MG63 (cell line): ENCODE measurements at places on chromosomes 12 and 14. TPM values are rescaled to one million over a fixed set of nuclear protein-coding genes. Genes with fewer than 3 reads are reported as not detected.

PTPRO gene
- 0.15 and 1.3 TPM in 2 replicates for total RNA-seq

WSCD2 gene
- total RNA-seq, result not detected in 2 replicates

CCT2 gene
- 533 and 548 TPM in 2 replicates for total RNA-seq

NELL2 gene
- total RNA-seq, result 3.8 TPM in 1 of 2 replicates, not detected in the other

PTCSC3 gene
- not detected in 2 replicates for total RNA-seq

PIGH gene
- 19.4 and 48.5 TPM in 2 replicates for total RNA-seq

ERP27 gene
- not detected in 2 replicates for total RNA-seq

ENDOU gene
- not detected in 2 replicates for total RNA-seq

COX6A1 gene
- total RNA-seq, result 359 and 816 TPM in 2 replicates

LRTM2 gene
- total RNA-seq, result not detected in 2 replicates
